Osteocyte (in vitro differentiated cells): ENCODE measurements at places on chromosomes 16 and 17. TPM values are rescaled to one million over a fixed set of nuclear protein-coding genes. Genes with fewer than 3 reads are reported as not detected.

Gene SULT1A1
- 10.4 and 11.4 TPM in 2 replicates for total RNA-seq

Gene GSPT1
- total RNA-seq, result 87.9 and 91.3 TPM in 2 replicates

Gene ABCC6
- 1.4 and 2.1 TPM in 2 replicates for total RNA-seq

Gene ABCA9
- total RNA-seq, result 1.1 and 1.8 TPM in 2 replicates

Gene PRSS36
- 0.67 and 0.76 TPM in 2 replicates for total RNA-seq

Gene MCRIP2
- 11.3 and 14.8 TPM in 2 replicates for total RNA-seq
